ENCODE measurements at places on chromosomes 7 and 10.
A peak's percentile ranks its signal among the peaks of the same experiment; 100 is the strongest.

DNA sequence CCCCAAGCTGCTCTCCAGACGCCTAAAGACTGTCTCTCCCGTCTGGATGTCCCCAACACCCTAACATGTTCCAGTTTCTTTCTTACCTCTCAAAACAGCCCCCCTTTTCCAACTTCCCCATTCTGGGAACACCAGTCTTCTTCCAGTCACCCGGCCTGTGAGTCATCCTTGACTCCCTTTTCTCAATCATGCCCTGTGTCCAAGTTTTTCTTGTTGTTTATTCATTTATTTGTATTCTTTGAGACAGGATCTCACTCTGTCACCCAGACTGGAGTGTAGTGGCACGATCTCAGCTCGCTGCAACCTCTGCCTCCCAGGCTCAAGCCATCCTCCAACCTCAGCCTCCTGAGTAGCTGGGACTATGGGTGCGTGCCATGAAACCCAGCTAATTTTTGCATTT lies 15.6 kb downstream of the SNX10 start:
- no peak for DNase-seq

DNA sequence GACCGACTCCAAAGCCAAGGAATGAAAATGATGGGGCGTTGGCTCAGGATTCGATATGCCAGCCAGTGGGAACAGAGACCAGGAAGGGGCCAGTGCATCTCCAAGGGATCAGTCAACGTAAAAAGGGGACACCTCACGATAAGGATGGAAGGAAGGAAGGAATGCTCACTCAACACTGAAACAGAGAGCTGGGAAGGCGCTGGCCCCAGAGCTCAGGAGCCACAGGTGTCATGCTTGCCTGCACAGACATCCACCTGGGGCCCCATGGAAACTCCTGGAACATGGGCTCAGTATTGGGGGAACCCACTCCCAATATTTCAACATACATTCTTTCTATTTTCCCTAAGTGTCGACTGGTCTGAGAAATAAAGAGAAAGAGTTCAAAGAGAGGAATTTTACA lies 5.3 kb downstream of the MMRN2 start:
- no peak for DNase-seq

- DNase-seq = no peak
Observed at GRCh38 chr7:77265666-77266065, 66.0 kb upstream of the FGL2 start.

- DNase-seq = no peak
Observed at GRCh38 chr7:72538856-72539255, 126.7 kb upstream of the CALN1 start.

- DNase-seq = no peak
Observed at GRCh38 chr7:85447004-85447403, 260.1 kb upstream of the SEMA3D start.

DNA sequence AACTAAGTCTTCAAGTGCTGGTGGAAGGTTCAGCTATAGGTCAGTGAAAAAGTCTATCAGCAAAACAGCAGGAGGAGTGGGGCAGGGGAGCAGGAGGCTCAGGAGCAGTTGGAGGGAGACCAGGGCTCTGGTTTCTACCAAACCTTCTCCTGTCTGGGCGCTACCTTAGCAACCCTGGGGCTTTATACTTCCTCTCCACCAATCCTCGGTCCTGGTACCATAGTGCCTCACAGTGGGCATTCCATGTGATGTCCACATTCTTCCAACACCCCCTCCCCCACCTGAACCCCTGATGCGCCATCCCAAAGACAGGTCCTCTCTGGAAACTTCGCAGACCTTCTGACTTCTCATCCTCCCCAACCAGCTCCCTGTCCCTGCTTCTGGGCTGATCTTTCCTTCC lies 25.3 kb upstream of the ACSM6 start:
- DNase-seq = no peak

- no peak for DNase-seq
Observed at GRCh38 chr10:11615396-11615795, 3.9 kb upstream of the USP6NL start.

- DNase-seq = no peak
Observed at GRCh38 chr7:46811529-46811928, 770.4 kb downstream of the TNS3 start.

DNA sequence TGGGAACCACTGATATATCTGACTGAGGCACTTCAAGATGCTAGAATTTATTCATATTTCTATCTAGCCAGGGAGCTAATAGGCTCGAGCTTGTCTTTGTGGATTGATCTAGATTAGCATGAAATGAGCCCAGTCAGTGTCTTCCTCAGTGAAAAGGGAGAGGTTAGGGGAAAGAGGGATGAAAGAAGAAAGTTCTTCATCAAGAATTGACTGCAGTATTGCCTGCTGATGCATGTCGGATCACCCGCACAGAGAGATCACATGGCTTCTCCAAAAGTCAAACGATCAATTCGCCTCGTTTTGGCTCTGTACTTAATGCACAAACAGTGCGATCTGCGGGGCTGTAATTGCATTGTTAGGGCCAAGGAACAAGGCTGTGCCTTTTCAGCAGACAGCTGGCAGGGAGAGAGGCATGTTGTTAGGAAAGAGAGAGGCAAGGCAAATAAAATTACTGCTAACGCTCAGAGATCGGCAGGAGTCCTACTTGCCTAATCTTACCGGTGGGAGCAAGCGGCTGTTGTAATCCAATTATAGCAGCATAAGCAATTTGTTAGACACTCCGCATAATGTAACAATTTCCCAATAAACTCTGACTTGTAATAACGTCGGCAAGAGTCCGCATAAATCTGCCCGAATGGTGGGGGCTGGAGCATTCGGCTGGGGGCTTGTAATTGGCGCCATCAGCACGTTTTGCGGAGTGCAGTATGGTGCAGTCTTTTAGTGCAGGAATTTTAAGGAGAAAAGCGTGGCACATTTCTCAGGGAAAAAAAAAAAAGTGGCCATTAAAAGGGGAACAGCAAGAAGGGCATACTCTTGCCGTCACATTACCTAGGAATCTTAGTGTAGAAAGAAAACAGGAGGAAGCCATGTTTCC lies 102.1 kb downstream of the POLL start:
- no peak for DNase-seq

DNA sequence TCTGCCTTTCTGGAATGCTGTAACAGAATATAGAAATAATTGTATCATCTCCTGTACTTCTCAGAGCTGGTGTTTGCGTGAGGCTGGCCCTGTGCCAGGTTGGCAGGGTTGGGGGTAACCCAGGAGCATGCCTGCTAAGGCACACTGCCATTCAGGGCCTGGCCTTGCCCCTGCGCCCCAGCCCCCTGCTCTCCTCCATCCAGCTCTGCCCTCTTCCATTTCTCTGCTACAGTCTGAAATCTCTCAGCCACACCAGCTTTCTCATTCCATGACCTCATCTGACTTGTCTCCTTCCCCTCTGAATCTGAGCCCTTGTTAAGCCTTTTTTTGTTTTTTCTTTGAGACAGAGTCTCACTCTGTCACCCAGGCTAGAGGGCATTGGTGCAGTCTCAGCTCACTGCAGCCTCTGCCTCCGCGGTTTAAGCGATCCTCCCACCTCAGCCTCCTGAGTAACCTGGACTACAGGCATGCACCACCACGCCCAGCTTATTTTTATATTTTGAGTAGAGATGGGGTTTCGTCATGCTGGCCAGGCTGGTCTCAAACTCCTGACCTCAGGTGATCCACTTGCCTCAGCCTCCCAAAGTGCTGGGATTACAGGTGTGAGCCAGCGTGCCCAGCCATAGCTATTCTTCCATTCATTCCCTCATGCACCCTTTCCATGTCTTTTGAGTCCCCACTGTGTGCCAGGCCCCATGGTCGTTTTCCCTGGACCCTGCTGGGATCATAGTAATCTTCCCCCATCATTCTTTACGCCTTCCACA lies 206.8 kb downstream of the CUX1 start:
- no peak for DNase-seq

GRCh38 chr7:142437741-142438140 lies 179.9 kb upstream of the PRSS58 start:
- no peak for DNase-seq

DNA sequence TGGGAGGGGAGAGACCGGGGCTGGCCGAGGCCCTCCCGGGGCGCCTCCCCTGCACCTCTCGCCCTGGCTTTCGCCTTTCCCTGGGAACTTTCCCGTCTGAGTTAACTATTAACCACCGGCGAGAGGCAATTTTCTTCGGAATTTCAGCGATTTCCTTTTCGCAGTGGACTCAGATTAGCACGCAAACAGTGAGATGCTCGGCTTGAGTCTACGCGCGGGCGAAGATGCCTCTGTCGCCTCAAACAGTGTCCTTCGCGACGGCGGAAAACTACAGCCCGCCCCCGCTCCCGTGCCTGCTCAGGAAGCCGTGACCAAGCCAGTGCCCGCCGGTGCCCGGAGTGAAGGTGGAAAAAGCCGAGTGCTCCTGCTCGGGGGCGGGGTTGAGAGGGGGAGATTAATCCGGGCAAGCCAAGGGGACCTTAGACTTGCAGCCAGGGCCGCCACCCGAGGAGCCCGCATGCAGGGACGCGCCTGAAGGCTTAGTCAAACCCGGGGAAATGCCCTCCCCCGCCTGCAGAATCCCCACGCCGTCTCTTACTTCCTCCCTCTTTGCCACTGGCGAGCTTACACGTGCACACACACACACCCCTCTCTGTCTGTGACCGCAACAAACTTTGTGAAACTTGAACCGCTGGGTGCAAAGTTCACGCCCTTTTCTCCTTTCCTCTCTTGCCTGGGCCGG lies 14.5 kb upstream of the PAX2 start:
- peak; percentile 78 for DNase-seq

DNA sequence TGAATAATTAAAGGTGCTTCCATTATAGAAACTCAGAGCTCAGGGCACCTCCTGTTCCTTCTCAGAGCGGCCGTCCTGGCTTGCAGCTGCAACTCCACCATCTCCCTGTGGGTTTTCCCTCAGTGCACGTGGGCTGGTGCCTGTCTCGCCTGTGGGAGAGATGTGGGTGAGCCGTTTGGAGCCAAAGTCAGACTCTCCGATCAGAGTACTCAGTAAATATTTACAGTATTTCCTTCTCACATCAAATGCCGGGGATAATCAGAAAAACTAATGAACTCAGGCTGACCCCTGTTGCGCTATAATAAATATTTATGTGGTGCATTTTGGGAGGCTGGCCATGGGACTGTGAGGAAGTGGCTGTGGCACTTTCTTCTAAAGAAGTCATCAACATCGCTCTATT lies 155.8 kb upstream of the HABP2 start:
- DNase-seq = no peak

Data from GM10248 (cell line).